ENCODE measurements at places on chromosomes 5 and 9.
A peak's percentile ranks its signal among the peaks of the same experiment; 100 is the strongest.

GRCh38 chr9:15622318-15622971 lies 69.6 kb downstream of the CCDC171 start:
- no peak for ATAC-seq

- ATAC-seq = peak; percentile 84
Measured at GRCh38 chr5:176543428-176544182, 5.5 kb upstream of the CDHR2 start.

- peak; percentile 71 for ATAC-seq
Measured at GRCh38 chr5:169923988-169924387, 56.3 kb downstream of the INSYN2B start.

DNA sequence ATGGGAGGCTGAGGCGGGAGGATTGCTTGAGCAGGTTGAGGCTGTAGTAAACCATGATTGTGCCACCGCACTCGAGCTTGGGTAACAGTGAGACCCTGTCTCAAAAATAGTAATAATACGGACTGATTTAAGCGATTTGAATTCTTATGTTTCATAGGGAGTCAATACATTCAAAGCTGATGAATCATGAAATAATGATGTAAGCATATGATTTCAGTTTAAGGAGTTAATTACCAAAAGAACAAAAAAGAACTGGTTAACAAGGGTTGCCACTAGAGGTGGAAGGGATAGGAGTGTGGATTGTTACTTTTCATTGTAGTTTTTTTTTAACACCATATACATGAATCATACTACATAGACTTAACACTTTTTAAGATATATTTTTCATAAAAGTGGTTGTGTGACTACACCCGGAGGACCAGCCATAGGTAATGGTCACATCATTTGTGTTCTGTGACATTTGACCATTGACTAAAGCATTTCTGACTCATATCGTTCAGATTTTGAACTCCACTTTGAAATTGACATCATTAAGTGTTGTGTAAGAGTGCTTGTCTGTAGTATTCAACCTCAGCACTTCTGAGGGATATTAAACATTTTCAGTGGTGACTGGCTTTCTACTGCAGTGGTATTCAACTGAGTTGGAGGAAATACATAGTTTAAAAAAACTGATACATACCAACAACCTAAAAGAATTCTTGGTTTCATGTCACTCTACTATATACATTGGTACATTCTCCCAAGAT lies 7.0 kb downstream of the TRMT10B start:
- ATAC-seq = no peak

- ATAC-seq = peak; percentile 84
Measured at GRCh38 chr9:115013998-115014397, 83.6 kb upstream of the TNFSF8 start.

GRCh38 chr5:110718311-110718710 lies 8.2 kb downstream of the TMEM232 start:
- ATAC-seq = no peak

GRCh38 chr9:93976973-93977372 lies 21.8 kb upstream of the BARX1 start:
- ATAC-seq = no peak

DNA sequence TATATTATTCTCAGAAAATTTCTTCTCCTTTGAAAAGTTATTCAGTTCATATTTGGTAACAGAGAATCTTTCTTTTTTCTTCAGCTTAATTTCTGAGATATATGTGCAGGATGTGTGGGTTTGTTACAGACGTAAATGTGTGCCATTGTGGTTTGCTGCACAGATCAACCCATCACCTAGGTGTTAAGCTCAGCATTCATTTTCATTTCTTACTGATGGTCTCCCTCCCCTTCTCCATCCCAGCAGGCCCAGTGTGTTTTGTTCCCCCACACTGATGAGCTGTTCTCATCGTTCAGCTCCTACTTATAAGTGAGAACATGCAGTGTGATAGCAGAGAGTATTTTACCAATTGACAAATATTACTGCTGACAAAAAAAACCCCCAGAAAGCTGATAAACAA lies 330.0 kb upstream of the CHD1 start:
- ATAC-seq = no peak

GRCh38 chr9:15276328-15276938 lies 30.6 kb downstream of the TTC39B start:
- no peak for ATAC-seq

- no peak for ATAC-seq
Measured at GRCh38 chr5:113813466-113813865, 300.0 kb downstream of the YTHDC2 start.

DNA sequence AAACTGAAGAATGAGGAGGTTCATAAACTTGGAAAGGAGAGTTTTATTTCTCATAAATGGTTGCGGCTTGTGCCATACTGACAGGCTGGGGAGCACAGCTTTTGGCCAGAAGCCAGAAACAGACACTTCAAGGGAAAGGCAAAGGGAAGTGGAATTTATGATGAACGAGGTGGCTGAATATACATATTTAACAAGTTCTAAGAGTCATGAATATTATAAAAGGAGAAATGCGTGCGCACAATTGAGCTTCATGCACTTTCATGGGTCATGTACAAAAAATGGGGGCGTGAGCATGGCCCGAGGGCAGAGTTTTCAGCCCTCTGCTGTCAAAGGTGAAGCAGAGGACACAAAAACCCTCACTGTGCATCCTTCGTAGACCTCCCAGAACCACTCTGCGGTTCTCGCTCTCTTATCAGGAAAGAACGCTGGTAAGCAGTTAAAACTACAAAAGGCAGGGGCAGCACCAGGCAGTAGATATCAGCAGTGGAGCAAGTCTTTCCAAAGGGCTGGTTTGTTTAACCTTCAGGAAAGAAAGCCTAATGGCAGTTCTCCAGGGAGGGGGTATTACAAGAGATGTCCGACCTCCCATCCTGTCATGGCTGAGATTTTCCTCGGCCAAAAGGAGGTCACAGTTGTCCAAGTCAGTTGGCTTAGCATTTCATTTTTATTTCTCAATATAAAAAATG lies 29.0 kb downstream of the AUH start:
- ATAC-seq = no peak

- ATAC-seq = peak; percentile 72
Measured at GRCh38 chr9:87662808-87663528, 63.0 kb upstream of the CTSL start.

GRCh38 chr5:125491986-125492492 lies 745.6 kb upstream of the ZNF608 start:
- ATAC-seq = no peak

DNA sequence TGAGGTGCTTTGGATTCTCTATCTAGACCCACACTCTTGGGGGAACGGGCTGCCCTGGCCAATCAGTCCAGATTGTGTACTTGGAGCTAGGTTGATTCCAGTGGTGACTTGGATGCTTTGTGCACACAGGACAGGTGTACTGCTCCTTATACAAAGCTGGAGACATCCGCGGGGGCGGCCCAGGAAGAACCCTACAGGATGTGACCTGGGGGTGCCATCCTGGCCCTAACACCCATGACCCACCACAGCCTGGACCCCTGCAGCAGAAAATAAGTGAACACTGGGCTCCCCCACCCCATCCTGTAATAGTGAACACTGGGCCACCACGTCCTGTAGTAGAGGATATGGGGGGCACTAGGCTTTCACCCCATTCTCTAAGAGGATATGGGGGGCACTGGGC lies 12.1 kb upstream of the PLEKHG4B start:
- no peak for ATAC-seq

- ATAC-seq = no peak
Measured at GRCh38 chr9:37100327-37100726, 20.0 kb upstream of the ZCCHC7 start.

DNA sequence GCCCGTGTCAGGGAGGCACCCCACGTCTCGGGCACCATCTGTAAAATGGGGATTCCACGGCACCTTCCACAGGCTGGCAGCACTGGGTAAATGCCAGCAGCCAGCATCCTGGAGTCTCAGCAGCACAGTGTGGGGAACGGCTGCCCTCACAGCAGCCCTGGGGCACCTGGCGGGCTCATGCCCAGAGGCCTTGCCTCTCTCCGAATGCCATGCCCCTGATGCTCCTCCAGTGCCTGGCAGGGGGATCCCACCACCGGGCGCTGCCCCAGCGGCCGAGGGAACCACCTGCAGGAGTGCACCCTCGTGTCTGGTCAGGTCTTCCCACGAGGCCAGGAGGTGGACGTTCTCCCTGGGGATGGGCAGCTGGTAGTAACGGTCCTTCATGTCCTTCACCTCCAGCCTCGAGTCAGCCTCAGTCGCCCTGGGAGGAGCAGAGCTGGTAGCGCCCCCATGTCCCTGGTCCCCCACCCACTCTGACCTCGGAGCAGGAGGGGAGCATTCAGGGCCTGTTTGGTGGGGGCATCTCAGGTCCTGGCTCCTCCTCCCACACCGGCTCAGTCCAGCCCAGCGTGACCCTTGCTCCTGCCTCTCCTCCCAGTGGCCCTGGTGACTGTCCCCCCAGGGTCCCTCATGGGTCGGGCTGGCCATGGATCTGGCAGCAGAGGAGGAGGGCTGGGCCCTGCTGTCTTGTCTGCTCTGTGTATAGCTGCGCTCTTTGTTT lies 49.9 kb upstream of the NRARP start:
- ATAC-seq = no peak

DNA sequence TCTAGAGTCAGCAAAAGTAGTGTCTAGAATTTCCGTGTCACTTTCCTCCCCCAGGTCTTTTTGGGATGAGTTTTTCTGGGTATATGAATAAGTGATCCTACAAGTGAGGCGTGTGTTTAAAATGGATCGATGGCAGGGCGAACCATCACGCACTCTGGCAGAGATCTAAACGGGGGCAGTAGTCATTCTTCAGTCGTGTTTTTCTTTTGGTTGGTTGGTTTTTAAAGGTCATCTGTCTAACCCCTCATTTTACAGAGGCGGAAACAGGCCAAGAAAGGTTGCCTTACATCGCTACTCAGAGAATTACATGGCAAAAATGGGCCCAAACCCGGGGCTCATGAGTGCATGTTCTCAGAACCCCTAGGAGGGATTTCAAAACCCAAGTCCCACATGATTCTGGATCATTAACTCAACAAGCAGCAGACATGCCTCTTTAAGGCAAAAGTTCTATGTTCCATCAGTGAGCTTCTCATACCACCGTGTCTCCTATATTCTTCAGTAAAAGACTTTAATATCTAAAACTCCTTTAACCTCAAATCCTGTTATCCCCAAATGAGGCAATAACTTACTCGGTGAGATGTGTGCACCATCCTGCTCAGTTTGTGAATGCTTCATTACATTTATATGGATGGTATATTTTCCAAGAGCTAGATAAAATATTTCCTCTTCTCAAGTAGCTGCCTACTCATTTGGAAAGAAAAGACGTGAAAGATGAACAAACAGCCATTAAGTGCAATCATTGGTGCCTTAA lies 145.8 kb downstream of the AOPEP start:
- ATAC-seq = no peak

GRCh38 chr5:124285071-124285470 lies 461.4 kb downstream of the ZNF608 start:
- ATAC-seq = no peak

GRCh38 chr5:158858746-158859145 lies 241.0 kb downstream of the EBF1 start:
- no peak for ATAC-seq

GRCh38 chr9:34334337-34334824 lies 5.0 kb downstream of the NUDT2 start:
- ATAC-seq = no peak
